Skin of body (tissue), 3 donors: ENCODE measurements at places on chromosomes 2 and 18. TPM values are rescaled to one million over a fixed set of nuclear protein-coding genes. Genes with fewer than 3 reads are reported as not detected.

The C2orf80 gene
- not detected for total RNA-seq

The LDAH gene
- total RNA-seq: 15.8 TPM

The MGAT4A gene
- 8.5 TPM for total RNA-seq

The CHRND gene
- total RNA-seq: 2.4 TPM

The MARS2 gene
- total RNA-seq: 4.9 TPM

The ASNSD1 gene
- 41.9 TPM for total RNA-seq

The ZBTB7C gene
- 6.3 TPM for total RNA-seq

DNA sequence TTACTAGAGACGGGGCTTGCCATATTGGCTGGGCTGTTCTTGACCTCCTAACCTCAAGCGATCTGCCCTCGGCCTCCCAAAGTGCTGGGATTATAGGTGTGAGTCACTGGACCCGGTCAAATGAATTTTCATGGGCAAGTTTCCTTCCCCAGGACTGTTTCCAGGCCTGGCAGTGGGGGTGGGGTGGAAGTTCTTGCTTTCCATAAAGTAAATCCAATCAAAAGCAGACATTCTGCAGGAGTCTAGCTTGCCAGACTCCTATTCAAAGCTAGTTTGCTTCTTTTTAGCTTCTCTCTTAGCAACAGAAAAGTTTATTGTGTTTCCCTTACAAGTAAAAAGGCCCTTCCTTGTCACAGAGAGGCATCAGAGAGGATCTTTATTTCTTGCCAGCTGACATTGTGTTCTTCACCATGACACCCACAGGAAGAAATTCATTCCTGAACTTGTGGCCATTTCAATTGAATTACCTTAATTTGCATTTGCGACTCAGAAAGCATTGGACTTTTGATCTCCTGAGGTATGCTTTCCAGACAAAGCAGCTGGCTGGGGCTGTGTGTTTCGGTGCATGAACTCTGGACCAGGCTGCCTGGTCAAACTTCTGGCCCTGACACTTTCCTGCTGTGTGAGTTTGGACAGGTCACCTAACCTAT, 37.9 kb downstream of the LYPD1 start:
- DNase-seq: no peak

DNA sequence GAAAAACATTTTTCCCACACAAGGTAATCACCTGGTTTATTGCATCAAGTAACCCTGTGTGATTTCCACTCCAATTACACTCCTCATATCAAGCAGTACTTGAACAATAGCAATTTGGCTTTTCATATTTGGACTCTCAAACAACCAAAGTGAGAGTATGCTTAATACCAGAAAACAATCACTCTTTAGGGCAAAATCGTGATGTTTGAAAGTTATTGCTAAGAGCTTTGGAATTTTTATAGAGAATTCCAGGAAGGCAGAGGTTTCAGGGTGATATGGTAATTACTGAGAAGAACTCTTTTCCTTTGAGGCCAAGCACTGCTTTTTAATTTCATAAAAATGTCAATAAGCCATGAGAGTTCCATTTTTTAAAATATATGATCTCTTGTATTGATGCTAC, 779.5 kb upstream of the LRRTM1 start:
- no peak for DNase-seq

- DNase-seq: no peak
Measured at GRCh38 chr2:150043172-150043500, 444.3 kb downstream of the RND3 start.

GRCh38 chr2:109255654-109256053, 126.6 kb downstream of the SH3RF3 start:
- no peak for DNase-seq

- DNase-seq: no peak
Measured at GRCh38 chr2:26503231-26503880, 25.4 kb upstream of the OTOF start.

DNA sequence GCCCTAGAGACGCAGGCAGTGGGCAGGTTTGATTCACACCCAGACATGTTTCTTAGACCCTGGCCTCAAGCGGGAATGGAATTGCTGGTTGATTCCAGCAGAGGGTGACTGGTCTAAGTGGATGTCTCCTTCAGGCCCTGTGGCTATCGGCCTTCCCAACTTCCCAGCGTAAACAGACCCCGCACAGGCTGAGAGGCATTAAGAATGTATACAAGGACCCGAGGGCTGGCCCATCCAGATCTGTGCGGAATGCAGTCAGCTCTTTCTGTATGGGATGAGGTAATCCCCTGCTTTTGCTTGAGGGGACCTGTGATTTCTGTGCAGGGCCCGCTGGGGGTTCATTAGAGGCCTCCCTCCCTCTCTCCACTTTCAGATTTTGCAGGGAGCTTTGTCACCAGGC, 6.5 kb downstream of the ACKR3 start:
- peak; percentile 15 for DNase-seq

- DNase-seq: no peak
Measured at GRCh38 chr2:199740111-199740428, 110.9 kb downstream of the FTCDNL1 start.

DNA sequence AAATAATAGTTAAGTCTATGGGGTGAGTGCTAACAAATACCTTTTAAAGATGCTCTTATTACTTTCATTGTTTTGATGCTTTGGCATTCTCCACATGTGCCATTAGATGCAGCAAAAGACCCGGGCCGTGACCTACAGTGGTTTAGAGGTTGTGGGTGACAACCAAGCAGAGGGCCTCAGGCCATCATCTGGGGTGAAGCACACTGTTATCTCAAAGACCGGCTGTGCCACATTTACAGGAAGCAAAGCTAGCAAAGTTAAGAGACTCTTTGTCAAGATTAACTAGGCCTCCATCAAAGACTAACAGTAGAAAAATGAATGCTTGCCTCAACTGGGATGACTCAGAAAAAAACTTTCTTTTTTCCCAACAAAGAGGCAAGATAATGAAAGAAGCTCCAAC, 695.3 kb downstream of the SATB2 start:
- DNase-seq: no peak

GRCh38 chr18:3261373-3262233, at the start of gene MYL12B:
Gene MYL12B (plus strand): TSS chr18:3262133. CDS start chr18:3272899, 10,766 bp downstream.
- DNase-seq: peak; percentile 87

- DNase-seq: no peak
Measured at GRCh38 chr2:233650981-233651380, 14.7 kb downstream of the UGT1A10 start.

GRCh38 chr2:27351802-27352598, 4.6 kb downstream of the GTF3C2 start:
- DNase-seq: no peak

DNA sequence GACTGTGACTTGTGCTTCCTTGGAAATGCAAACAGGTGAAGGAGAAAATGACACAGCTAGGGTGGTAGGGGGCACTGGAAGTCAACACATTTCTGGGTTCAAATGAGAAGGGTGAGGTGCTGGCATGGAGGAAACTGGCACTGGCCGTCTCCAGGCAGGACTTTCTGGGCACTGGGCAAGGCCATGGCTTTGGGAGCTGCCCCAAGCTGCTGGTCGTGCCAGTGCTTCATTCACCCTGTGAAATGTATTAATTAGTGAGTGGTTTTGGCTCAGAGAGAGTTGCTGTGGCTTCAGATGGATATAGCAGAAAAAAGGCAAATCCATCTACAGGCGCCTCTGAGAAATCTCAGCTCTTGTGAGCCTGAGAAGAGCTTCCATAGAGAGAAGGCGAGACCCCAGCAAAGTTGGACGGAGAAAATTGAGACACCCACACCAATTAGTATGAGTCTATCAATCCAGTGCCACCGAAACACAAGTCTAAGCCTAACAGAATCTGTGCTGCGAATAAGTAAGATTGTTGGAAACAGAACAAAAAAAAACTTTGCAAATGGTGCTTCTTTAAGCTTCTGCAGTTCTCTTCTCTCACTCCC, 202.1 kb upstream of the TNP1 start:
- no peak for DNase-seq

GRCh38 chr18:54415086-54415485, 57.4 kb downstream of the C18orf54 start:
- no peak for DNase-seq

DNA sequence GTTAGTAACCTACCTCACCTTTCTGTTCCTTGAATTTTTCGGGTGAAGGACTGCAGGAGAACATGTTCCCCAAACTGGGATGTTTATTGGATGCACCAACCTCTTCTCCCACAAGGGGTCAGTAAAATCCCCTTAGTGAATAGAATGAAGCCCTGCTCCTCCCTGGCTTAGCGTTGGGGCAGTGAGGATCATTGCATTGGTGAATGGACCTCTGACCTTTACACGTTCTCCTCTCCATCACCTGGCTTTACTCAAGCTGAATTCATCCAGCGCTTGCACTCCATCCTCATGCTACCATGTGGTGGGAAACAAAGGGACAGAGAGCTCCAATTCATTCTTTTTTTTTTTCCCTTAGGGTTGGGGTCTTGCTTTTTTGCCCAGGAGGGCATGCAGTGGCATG, 157.2 kb downstream of the MIB1 start:
- no peak for DNase-seq

GRCh38 chr2:883803-884748, 66.6 kb upstream of the SNTG2 start:
- DNase-seq: no peak

GRCh38 chr2:86213699-86214502, 14.6 kb downstream of the MRPL35 start:
- no peak for DNase-seq
